K562 (cell line): ENCODE measurements at places on chromosomes 12 and 14. TPM values are rescaled to one million over a fixed set of nuclear protein-coding genes. Genes with fewer than 3 reads are reported as not detected.

RNASE1 gene
- total RNA-seq = 6.4 and 6.8 TPM in 2 replicates

FGF23 gene
- total RNA-seq = not detected in 2 replicates

PTPRO gene
- total RNA-seq = 0.22 TPM in 1 of 2 replicates, not detected in the other

GPR65 gene
- 0.04 TPM in 2 replicates for total RNA-seq

TSPAN19 gene
- total RNA-seq = not detected in 2 replicates

PPP4R4 gene
- not detected in 2 replicates for total RNA-seq

FAR2 gene
- total RNA-seq = 8.5 and 12.7 TPM in 2 replicates

OAS3 gene
- total RNA-seq = 1.9 and 4.3 TPM in 2 replicates

CIDEB gene
- total RNA-seq = 0.07 and 0.35 TPM in 2 replicates

RPL10L gene
- total RNA-seq = not detected in 2 replicates

FOXG1 gene
- 3.0 and 3.7 TPM in 2 replicates for total RNA-seq

PPP1R1A gene
- not detected in 2 replicates for total RNA-seq

MMP17 gene
- 18.0 and 20.1 TPM in 2 replicates for total RNA-seq

MYH6 gene
- total RNA-seq = not detected in 2 replicates

ADAMTS20 gene
- 0.09 TPM in 1 of 2 replicates, not detected in the other for total RNA-seq

ANGEL1 gene
- 13.0 and 13.7 TPM in 2 replicates for total RNA-seq

SIX1 gene
- 0.49 and 0.76 TPM in 2 replicates for total RNA-seq

TMPRSS12 gene
- total RNA-seq = not detected in 2 replicates

TMCC3 gene
- 0.16 TPM in 1 of 2 replicates, not detected in the other for total RNA-seq

CPNE6 gene
- total RNA-seq = not detected in 2 replicates

CCDC184 gene
- 0.09 and 0.18 TPM in 2 replicates for total RNA-seq

LBHD2 gene
- not detected in 2 replicates for total RNA-seq

CCDC91 gene
- 23.9 and 24.3 TPM in 2 replicates for total RNA-seq

GPR132 gene
- 0.49 and 1.1 TPM in 2 replicates for total RNA-seq

SMIM41 gene
- not detected in 2 replicates for total RNA-seq

LRP1-AS gene
- total RNA-seq = not detected in 2 replicates

FSCB gene
- total RNA-seq = not detected in 2 replicates

GUCY2C gene
- not detected in 2 replicates for total RNA-seq

WNT5B gene
- total RNA-seq = 14.6 and 18.4 TPM in 2 replicates

CELA1 gene
- total RNA-seq = 0.22 TPM in 1 of 2 replicates, not detected in the other

KLHL42 gene
- 11.7 and 12.3 TPM in 2 replicates for total RNA-seq

MANSC1 gene
- total RNA-seq = 4.9 and 5.7 TPM in 2 replicates

OTUB2 gene
- 0.31 and 0.34 TPM in 2 replicates for total RNA-seq

SRGAP1 gene
- total RNA-seq = 0.09 and 0.27 TPM in 2 replicates

SERPINA12 gene
- not detected in 2 replicates for total RNA-seq

SMCO2 gene
- total RNA-seq = not detected in 2 replicates

PIANP gene
- not detected in 2 replicates for total RNA-seq

TAS2R46 gene
- 0.47 and 0.74 TPM in 2 replicates for total RNA-seq

KRT8 gene
- total RNA-seq = 364 and 392 TPM in 2 replicates

TDRD9 gene
- total RNA-seq = not detected in 2 replicates
